Progenitor cell of endocrine pancreas (in vitro differentiated cells): ENCODE measurements at places on chromosomes 3 and 15. TPM values are rescaled to one million over a fixed set of nuclear protein-coding genes. Genes with fewer than 3 reads are reported as not detected.

DNA sequence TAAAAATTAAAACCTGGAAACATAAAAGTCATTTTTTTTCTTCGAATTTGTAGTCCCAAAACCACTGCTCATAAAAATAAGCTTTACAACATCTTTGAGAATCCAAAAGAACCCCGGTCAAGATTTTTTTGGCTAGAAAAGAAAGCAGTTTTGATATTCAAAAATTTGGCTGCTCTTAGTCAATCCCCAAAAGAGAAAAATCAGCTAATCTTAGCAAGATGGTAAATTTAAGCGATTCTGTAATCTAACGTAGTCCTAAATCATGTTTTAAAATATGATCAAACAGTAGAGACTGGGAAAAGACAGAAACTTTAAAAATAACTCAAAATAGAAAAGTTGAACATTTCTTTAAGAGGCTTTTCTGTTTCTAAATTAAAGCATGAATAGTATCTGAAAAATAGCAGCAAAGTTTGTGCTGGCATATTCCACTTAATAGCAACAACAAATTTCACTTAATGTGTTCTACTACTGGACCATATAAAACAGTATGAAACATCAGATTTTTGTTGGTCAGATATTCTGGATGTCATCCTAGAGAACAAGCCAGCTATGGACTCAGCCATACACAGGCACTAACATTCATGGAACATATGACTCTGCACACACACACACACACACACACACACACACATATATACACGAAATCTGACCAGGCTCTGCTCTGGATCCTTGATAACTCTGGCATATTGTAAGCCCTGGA is 19.1 kb upstream of the NR2F2 start:
- no peak for DNase-seq
- peaks cover 3% of the 10 kb centered on the region for H3K27me3 ChIP-seq
- no peaks in the 10 kb centered on the region for H3K36me3 ChIP-seq
- H3K4me3 ChIP-seq, result no peak overlapping the region
- peaks cover 9% of the 10 kb centered on the region for H3K4me1 ChIP-seq

DNA sequence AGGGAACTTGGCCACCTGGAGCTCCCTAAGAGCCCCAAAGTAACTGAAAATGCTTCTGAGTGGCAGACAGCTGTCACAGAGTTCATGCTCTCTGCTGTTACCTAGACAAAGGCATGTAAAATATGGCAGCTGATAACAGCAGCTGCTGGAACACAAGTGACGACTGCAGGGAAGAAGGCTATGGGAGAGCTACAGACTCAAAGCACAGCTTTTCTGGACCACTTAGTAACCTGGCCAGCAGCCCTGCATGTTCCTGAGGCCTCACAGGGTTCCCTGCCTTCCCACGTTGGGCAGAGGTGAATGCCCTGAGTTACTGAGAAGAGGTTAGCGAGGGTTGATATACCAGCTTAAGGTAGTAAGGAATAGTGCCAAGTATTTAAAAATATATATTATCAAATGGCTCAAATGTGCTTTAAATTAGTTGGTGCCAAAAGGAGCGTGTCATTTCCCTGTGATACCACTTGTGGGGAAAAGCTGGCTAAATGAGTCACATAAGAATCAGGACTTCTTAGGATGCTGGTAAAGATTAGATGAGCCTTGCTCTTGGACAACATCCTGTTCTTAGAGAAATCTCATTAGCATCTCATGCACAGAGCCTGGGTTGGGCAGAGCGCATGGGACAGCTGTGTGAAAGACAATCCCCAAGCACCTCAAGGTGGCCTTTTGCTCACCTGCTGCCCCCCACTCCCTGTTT is 76.4 kb upstream of the SCN5A start:
- no peak overlapping the region for H3K4me3 ChIP-seq
- no peak overlapping the region for H3K27ac ChIP-seq
- peaks cover 15% of the 10 kb centered on the region for H3K27me3 ChIP-seq
- no peaks in the 10 kb centered on the region for H3K36me3 ChIP-seq

DNA sequence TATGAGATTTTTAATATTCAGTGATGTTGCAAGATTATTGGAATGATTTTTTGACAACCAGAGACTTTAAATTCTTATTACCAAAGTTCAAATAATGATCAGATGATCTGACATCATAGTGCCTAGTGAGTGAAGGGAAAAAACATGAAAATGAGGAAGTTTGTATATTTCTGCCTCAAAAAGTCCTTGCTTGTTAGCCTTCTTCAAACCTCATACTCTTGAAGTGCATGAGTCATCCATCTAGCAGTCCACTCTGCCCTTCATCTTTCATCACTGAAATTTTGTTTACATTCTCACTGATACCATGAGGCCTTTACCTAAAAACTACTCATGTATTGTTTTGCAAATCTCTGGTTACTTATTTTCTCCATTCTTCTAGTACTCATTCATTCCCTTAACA is 23.9 kb upstream of the OR5H6 start:
- H3K36me3 ChIP-seq, result no peaks in the 10 kb centered on the region
- no peak for DNase-seq
- no peaks in the 10 kb centered on the region for H3K27me3 ChIP-seq
- H3K4me1 ChIP-seq, result no peaks in the 10 kb centered on the region
- H3K27ac ChIP-seq, result no peak overlapping the region

The SAMD7 gene
- total RNA-seq, result not detected in 2 replicates

- H3K4me1 ChIP-seq, result no peaks in the 10 kb centered on the region
- peaks cover 8% of the 10 kb centered on the region for H3K27me3 ChIP-seq
- no peaks in the 10 kb centered on the region for H3K36me3 ChIP-seq
- DNase-seq, result no peak
- no peak overlapping the region for H3K27ac ChIP-seq
- H3K4me3 ChIP-seq, result no peak overlapping the region
These were observed 140.4 kb upstream of the TP63 start for GRCh38 chr3:189490749-189491148.

The UROC1 gene
- total RNA-seq, result not detected in 2 replicates

- no peak for DNase-seq
- peaks cover 2% of the 10 kb centered on the region for H3K4me1 ChIP-seq
These were observed 26.5 kb upstream of the VEPH1 start for GRCh38 chr3:157529751-157530150.

GRCh38 chr3:59925946-59926345 is 876.1 kb upstream of the CFAP20DC start:
- no peaks in the 10 kb centered on the region for H3K27me3 ChIP-seq
- no peak overlapping the region for H3K4me3 ChIP-seq
- H3K36me3 ChIP-seq, result no peaks in the 10 kb centered on the region
- DNase-seq, result no peak
